Kidney (tissue), 22 donors: ENCODE measurements at places on chromosomes 12 and 14.
A peak's percentile ranks its signal among the peaks of the same experiment; 100 is the strongest.

- no peak for DNase-seq
Measured at GRCh38 chr12:113766131-113766878, 199.8 kb downstream of the RBM19 start.

DNA sequence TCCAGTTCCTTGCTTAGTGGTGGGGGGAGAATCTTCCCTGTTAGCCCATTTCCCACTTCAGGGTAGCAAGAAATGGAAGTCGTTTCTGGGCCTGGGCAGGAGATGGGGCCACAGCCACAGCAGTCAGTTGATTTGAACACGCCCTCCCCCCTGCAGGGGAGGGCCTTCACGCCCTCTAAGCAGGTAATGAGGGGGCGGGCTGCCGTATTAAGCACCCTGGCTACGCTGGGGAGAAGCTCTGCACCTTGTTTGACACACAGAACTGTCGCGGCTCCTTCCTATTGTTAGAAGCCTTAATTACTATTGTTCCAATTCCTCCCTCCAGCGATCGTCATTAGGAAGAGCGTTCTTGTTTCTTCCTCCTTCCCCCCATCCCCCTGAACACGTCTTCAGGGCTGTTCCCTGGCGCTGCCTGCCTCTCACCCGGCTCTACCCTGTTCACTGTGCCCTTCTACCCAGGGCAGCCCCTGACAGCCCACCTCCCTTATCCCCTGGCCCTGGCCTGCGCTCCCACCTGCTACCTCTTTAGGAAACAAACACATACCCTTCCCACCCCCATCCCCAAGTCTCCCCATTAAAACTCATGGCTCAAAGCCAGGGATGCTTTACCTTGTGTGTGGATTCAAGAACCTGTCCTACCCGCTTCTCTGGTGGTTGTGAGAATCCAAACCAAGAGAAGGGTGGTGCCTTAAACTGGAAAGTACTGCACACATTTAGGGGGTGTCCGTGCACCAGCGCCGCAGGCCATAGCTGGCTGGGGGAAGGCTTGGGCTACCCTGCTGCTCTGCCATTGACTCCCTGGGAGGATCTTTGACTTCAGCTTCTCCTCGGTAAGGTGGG lies 137.6 kb downstream of the TSPAN9 start:
- no peak for DNase-seq

- DNase-seq: no peak
Measured at GRCh38 chr14:99593971-99594841, 9.8 kb downstream of the CCDC85C start.

DNA sequence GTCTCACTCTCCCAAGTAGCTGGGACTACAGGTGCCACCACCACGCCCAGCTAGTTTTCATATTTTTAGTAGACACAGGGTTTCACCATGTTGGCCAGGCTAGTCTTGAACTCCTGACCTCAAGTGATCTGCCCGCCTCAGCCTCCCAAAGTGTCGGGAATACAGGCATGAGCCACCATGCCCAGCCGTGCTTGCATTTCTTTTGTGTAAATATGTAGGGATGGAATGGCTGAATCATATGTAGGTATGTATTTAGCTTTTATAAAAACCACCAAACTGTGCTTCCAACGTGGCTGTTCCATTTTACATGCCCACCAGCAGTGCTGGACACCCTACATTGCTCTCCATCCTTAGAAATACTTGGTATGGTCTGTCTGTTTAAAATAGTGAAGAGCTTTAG lies 32.8 kb upstream of the CLMN start:
- DNase-seq: no peak

- DNase-seq: peak; percentile 46
Measured at GRCh38 chr14:54338696-54339317, 58.0 kb upstream of the CDKN3 start.

- no peak for DNase-seq
Measured at GRCh38 chr12:108046650-108047049, 82.4 kb upstream of the WSCD2 start.

DNA sequence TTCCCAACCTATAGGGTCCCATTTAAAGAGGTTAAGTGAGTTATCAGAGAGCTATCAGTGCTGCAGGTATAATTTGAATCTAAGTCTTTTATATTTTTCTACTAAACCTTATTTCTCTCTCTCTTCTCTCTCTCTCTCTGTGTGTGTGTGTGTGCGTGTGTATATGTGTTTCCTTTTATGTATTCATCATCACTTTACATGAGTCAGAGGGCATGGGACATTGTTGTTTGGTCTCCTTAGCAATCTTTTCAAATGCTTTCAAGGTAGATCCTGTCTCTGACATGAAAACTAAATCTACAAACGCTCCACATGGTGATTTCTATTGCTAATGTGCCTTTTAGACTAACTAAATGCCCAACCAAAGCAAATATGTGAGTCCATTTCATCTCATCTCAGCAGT lies 459.7 kb downstream of the BTG1 start:
- DNase-seq: no peak

DNA sequence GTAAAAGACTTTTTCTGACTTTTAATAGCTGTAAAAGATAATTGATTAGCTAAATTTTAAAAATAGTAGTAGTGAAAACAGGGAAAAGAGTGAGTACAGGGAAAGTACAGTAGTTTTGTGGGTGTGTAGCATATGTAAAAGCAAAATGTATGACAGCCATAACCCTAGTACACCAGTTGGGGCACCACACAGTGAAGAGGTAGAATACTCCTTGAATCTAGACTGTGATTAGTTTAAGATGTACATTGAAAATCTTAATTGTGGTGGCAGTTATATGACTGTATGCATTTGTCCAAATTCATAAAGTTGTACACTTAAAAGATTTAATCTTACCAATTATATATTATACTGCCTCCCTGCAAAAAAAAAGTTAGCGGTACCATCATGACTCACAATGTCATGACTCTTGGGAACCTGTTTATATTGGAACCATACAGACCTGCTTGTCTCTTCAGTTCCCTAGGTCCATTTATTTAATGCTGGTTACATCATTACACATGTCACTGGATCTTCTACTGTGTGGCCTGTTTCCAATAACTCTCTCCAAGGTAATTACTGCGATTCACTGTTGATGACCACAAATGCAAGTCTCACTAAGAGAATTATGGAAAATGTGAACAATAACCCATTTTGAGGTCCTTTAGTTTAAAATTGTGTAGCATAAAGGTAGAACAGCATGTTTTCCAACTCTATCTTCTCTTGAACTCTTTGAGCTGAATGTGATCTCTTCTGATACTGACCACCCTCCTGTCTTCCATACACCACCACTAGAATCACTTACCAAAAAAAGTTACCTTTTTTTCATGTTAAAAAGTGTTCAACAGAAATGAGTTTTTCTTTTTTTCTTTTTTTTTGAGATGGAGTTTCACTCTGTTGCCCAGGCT lies 264.2 kb upstream of the AMIGO2 start:
- DNase-seq: no peak
